Stimulated activated CD8-positive, alpha-beta memory T cell treated with anti-CD3 and anti-CD28 coated beads, Interleukin-7, amount 100 ng/mL, for 1 hour (primary cell): ENCODE measurements at places on chromosomes 6 and 20.

GRCh38 chr6:119350952-119351372 is 1.4 kb upstream of the MAN1A1 start:
- no peak for DNase-seq

DNA sequence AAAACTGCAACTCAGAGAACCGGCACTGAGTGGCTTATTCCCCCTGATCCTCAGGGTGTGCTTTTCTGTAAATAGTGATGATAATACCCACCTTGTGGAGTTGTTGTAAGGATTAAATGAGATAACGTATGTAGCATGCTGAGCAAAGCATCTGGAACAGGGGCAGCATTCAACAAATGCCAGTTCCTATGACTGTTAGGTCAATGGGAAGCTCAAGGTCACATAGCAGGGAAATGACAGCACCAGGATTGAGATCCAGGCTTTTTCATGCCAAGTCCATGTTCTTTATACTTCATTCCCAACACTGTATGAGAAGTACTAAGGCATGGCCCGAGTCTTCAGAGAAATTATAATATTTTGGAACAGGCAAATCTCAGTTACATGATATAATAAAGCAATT is 5.1 kb downstream of the RCAN2 start:
- DNase-seq, result no peak

GRCh38 chr20:61451953-61452352 is 199.9 kb downstream of the CDH4 start:
- no peak for DNase-seq

- no peak for DNase-seq
These were observed 257.6 kb downstream of the HDGFL1 start for GRCh38 chr6:22826961-22827360.

- no peak for DNase-seq
These were observed 12.9 kb downstream of the TGM2 start for GRCh38 chr20:38152175-38152620.

GRCh38 chr6:12719017-12719416 is 2.5 kb downstream of the PHACTR1 start:
- no peak for DNase-seq

GRCh38 chr6:150196942-150197745 is 54.3 kb downstream of the PPP1R14C start:
- DNase-seq, result no peak

DNA sequence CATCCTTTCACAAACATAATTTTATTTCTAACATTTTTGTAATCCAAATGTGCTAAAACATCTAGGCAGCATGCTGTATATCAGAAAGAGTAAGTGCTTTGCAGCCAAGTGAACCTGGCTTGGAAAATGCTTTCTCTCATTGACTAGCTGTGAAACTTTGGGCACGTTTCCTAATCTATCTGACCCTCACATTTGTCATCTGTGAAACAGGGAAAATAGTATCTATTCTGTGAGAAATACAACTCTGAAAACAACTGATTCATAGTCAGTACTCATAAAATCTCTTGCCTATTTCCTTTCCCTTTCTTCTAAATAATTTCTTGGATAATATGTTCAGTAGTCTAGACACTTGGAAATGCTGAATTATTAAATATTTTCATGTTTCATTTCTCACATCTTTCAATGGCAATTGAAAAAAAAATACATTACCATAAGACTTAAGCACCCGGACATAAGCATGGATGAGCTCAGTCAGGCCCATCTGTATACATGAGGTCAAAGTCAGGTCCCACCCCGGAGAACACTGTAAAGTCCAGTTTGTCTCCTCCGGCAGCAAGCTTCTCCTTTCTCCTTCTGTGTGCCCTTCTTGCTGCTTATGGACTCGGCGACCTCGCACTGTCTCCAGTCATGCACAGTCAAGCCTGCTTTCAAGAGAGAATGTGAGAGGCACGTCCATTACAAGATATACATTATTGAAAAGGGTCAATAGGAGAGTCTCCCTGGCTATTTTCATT is 455.0 kb upstream of the SOX4 start:
- no peak for DNase-seq

DNA sequence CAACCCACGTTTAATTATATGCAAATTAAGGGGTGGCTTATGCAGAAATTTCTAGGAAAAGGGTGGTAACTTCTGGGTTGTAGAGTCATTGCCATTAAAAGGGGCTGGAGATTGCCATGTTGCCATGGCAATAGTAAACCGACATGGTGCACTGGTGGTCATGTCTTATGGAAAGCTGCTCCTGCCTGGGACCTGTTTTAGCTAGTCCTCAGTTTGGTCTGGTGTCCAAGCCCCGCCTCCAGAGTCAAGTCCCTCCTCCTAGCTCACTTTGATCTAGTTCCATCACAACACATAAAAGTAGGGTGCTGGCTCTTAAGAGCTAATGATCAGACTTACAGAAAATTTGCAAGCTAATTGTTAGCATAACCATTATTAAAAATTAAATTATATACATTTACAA is 5.3 kb downstream of the SLC22A2 start:
- DNase-seq, result no peak

GRCh38 chr6:38193051-38193450 is 373.5 kb downstream of the ZFAND3 start:
- DNase-seq, result no peak

DNA sequence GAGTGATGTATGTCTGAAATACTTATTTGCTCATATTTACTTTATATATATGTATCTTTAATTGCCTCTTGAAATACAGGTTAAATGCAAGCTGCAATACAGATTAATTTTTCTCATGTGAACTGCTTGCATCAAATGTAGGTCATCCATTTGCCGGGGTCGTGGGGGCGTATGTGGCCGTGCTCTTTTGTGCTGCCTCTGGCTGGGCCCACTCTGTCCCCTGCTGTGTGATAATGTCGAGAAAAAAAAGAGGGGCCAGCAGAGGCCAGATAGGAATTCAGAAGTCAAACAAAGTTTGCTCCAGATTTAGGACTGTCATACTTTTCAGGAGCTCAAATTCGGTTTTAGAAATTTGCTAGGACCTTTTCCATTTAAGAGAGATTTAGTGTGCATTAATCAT is 459.6 kb upstream of the SOX4 start:
- no peak for DNase-seq

GRCh38 chr6:13985663-13986325 is 61.0 kb downstream of the RNF182 start:
- no peak for DNase-seq

GRCh38 chr6:49342410-49342809 is 120.6 kb downstream of the MMUT start:
- DNase-seq, result no peak

DNA sequence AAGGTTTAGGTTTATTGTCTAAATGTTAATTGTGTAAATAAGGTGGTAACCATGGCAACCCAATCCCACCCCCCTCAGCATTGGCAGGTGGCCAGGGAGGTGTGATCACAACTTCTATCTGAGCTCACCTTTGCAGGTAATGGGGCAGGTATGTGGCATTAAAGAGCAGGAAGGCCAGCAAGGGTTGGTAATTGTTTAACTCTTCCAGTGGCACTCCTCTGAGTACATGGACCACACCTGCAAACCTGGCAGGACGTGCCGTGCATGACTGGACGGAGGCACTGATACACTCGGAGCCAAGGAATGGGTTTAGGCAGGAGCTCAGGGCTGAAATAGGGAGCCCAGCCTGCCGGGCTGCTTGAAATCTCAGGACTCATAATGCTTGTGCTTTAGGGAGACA is 107.0 kb upstream of the BMP2 start:
- DNase-seq, result no peak

DNA sequence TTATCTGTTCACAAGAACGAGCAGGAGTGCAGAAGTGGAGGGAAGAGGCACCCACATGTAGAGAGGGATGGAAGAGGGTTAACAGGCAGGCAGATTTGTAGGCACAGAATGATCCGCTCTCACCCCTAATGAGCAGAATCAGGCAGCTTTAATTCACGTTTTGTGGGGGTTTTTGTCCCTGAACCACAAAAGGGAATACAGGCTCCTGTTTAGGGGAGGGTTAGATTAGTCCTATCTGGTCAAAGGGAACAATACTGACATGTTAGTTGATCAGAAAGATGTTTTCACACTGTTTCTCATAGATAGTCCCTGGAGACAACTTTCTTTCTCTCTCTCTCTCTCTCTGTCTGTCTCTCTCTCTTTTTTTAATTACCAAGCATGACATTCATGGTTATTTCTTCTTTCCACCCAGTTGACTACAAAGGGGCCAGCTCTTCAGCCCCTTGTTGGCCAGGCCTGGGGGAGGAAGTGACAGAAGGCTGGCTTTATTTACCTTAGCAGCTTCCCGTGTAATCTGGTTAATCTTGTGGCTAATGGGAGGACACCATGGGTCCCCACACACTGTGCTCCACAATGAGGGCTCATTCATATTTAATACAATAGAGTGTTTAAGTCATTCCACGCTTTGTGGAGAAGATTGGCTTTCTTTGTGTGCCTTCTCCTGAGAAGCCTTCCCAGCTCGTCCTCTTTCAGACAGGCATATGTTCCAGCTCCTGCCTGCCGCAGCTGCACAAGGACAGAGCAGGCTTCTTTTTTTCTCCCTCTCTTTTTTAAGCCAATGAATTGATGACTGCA is 958.8 kb downstream of the TFAP2A start:
- no peak for DNase-seq

DNA sequence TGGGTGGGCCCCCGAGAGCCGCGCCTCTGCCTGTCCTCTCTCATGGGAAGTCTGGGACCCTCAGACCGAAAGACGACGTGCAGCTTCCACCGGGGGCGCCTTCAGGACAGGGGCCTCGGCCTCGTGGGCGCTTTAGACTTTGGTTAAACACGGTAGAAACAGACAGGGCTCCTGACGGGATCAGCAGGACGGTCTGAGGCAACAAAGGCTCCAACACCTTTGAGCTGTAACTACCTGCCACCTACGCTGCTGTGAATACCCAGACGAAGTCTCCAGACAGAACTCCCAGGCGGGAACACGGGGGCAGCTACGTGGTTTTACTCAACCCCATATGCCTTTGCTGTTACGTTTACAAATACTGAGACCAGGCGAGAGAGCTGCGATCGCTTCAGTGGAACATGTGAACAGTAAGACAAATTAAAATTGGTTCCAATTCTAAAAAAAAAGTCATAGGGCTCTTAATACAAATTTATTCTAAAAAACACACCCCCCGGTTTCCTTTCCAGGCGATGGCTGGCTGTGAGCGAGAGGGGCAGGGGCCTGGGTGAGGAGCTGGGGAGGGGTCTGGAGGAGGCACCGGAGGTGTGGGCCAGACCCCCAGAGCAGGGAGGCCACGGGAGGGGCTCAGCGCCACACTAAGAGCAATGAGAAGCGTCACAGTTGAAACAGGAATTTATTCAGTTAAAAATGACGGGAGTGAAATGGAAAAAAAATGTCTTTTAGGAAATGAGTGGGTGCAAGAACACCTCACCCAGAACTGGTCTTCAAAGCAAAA is 453.2 kb downstream of the QKI start:
- no peak for DNase-seq

DNA sequence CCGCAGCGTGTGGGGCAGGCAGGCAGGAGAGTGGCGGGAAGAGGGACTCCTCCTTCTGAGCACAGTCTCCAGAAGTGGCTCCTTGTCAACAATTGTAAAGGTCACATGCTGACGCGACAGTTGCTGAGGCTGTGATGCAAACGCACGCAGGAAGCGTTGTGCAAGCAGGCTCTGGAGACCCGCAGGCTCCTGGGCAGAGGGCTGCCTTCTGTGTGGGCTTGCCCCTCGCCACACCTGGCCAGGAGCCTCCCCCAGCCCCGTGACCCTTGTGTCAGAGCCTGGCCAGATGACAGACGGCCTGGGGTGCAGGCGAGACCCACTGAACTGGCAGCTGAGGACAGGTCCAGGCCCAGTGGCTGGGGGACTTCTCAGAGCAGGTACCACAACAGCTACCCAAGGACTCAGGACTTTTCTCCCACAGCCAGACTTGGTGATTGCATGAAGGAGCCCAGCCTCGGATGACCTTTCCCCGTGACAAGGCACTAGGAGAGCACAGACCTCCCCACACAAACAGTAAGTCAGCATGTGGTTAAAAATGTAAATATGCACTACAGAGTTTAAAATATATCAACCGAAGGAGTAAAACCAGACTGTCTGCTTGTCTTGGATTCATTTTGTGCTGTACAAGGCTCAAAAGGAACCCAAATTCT is 222.1 kb upstream of the RREB1 start:
- no peak for DNase-seq

GRCh38 chr6:79635232-79635543 is 4.1 kb downstream of the SH3BGRL2 start:
- DNase-seq, result no peak

GRCh38 chr6:169809386-169809785 is 58.0 kb downstream of the ERMARD start:
- no peak for DNase-seq

- DNase-seq, result no peak
These were observed 44.0 kb downstream of the PTPRA start for GRCh38 chr20:2917266-2917665.

- no peak for DNase-seq
These were observed 15.8 kb downstream of the RRP36 start for GRCh38 chr6:43037197-43037596.

GRCh38 chr6:107419733-107420132 is 39.6 kb downstream of the PDSS2 start:
- DNase-seq, result no peak

DNA sequence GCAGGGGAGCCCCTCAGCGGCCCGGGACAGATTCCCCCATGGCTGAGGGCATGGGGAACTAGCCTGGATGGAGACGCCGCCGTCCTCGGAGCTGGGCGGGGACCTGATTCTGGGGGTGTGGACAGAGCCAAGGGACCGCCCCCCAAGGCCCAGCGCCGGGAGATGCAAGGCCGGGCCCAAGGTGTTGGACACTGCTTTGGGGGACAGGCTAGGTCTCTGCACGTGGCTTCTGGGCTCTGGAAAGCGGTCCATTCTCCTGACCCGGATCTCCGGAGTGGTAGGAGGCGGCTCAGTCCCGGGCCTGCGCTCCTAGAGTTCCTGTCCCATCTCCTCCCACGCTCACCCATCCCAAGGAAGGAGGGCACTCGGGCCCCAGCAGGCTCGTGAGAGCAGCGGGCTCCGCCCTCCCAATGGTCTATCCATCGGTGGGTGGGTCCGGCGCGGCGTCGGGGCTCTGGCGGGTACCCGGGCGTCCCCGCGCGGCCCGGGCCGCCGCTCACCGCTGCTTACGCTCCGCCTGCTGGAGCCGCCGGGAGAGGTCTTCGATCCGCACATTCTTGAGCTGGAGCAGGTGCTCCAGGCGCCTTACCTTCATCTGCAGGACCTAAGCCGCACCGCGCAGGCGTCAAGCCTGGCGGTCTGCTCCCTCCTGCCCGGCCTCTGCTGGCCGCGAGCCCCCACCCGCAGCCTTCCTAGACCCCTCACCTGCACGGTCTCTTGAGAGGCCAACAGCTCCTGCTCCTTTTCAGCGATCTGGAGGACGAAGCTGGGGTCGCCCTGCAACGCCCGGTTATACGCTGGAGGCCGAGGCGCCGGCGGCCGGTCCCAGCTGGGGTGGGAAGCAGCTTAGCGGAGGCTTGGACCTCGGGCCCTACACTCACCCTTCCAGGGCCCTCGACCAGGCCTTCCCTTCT is 3.3 kb downstream of the SPEF1 start:
- no peak for DNase-seq

- no peak for DNase-seq
These were observed 189.4 kb upstream of the RREB1 start for GRCh38 chr6:6918216-6918983.

DNA sequence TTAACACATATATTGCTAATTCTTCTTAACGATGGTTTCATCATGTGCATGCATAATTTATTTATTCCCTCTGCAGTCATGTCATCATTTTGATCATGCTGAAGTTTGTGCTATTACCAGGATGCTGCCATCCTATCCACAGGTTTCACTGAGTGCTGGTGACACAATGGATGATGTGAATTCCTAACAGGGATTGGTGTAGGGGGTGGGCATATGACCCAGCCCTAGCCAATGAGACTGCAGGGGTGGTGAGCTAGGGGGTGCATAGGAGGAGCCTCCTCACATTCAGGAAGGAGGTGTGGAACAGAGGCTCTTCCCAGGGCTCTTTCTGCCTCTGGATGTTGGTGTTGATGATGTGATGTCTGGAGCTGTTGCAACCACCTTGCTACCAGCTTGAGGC is 7.5 kb downstream of the CST5 start:
- no peak for DNase-seq
